ENCODE measurements at places on chromosomes 12 and 14.

GRCh38 chr12:7656121-7656520 is 9.6 kb downstream of the APOBEC1 start:
- no peak for DNase-seq

DNA sequence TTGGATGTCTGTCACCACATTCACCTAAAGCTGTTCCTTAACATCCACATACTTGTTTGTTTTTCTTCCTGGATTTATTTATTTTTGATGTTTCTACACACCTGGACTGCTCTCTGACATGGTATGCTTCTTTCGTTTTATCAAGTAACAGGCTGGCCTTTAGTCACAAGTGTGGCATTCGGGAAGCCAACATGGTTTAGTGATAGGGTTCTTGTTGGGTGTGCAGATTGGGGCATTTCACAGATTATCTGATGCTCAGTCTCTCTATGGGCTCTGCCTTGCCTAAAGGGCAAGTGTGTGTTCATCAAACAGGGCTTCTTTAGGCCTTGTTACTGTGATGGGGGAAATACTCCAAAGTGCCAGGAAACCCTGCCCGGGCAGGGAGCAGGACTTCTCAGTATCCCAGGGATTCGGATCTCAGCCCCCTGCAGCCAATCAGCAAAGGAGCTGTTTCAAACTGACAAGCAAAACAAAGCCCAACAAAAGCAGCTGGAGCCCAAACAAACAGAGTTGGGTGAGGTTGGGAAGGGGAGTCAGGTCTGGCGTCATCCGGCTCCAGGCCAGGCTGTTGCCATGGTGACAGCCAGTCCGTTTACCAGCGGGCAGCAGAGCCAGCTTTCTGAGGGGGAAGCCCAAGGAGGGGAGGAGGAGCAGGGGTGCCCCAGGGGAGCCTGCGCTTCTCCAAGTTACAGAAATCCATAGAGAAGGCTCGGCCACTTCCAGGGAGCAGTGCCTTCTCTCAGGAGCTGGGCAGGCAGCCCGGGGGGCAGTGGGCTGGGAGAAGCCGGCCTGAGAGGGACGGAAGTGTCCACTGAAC is 31.9 kb downstream of the FOS start:
- DNase-seq: peak; percentile 88

- no peak for DNase-seq
Measured at GRCh38 chr12:6936636-6937480, 6.8 kb upstream of the RNU7-1 start.

DNA sequence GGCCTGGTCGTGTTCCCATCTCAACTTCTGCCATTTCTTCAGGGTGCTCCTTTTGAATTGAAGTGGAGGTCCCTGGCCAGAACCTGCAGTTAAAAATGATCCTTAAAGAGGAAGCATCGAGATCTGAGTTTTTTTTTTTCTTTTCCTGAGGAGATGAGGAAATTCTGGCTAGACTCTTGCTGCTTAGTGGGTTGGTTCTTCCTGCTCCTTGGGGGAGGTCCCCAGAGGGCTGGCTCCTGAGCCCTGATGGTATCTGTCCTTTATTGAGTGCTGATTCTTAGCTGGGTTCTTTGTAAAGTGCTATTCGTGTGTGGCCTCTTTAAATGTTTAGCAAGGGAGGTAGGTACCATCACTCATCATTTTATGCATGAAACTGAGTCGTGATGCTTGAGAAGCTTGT is 11.7 kb downstream of the PELI2 start:
- DNase-seq: peak; percentile 27

- no peak for DNase-seq
Measured at GRCh38 chr12:3366451-3367110, 124.4 kb upstream of the PRMT8 start.

GRCh38 chr14:51014086-51014485 is 69.8 kb upstream of the PYGL start:
- peak; percentile 46 for DNase-seq

GRCh38 chr12:29710104-29710503 is 73.6 kb downstream of the TMTC1 start:
- DNase-seq: no peak

DNA sequence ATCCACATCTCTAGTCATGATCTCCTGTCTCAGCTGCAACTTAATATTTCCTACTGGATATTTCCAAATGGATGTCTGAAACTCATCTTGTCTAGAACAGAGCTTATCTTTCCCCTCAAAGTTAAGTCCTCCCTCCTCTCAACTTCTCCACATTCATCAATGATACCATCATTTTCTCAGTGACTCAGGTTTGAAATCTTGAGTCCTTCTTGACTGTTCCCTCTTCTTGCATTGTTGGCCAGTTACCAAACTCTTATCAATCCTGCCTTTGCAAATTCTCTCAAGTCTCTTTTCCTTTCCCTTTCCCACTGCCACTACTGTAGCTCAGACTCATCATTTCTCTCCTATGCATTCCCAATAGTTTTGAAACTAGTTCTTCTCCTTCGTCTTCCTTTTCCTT is 14.3 kb upstream of the CHURC1 start:
- no peak for DNase-seq

DNA sequence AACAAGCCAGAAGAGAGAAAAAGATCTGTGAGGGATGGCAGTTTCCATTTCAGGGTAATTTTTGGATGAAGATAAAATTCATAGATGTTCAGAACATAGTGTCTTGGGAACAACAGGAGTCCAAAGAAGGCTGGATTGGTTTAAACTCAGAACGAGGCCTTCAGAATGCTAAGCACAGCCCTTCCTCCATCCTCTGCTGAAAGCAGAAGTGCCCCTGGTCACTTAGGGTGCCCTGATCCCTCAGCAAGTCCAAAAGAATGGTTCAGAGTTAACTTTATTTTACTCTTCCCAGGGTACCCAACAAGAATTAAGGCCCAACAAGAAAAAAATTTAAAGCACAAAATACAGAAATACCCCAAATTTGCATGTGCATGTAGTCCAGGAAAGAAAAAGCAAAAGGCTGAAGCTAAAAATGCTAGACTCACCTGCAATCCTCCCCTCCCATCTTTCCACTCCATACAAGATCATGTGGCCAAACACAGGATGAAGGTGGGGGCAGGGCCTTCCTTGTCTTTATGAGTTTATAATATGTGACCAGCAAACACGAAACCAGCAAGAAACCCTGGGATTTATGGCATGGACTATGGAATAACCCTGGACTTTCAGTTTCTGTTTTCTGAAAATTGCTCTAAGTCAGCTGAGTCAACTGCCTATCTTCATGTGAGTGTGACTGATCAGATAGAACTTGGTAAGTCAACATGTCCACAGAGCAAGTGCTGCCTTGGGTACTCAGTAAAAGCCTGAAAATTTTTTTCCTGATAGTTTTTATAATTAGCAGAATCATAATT is 21.2 kb downstream of the MAX start:
- no peak for DNase-seq

GRCh38 chr14:61588419-61588901 is 106.9 kb upstream of the HIF1A start:
- peak; percentile 59 for DNase-seq

- DNase-seq: no peak
Measured at GRCh38 chr12:114045349-114045748, 79.2 kb upstream of the RBM19 start.

- no peak for DNase-seq
Measured at GRCh38 chr12:60138526-60138925, 542.7 kb downstream of the SLC16A7 start.

DNA sequence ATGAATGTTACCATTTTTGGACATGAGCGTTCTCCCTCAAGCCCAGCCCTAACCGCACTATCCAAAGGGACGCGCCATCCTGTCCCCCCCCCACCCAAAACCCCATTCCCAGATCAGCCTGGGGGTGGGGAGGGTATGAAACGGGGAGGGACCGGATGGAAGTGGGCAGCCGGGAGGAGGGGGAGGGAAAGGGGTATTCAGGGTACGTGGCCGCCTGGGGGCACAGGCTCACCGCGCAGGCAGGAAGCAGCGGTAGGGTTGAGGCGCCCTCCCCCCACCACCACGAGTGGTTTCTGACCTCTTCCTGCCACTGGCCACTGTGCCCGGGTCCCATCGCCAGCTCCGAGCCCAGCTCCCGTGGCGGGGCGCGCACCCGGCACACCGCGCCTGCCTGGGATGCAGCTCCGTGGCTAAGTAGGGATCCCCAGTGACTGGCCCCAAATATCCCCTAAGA is 1.4 kb downstream of the ACTN1 start:
- peak; percentile 99 for DNase-seq

DNA sequence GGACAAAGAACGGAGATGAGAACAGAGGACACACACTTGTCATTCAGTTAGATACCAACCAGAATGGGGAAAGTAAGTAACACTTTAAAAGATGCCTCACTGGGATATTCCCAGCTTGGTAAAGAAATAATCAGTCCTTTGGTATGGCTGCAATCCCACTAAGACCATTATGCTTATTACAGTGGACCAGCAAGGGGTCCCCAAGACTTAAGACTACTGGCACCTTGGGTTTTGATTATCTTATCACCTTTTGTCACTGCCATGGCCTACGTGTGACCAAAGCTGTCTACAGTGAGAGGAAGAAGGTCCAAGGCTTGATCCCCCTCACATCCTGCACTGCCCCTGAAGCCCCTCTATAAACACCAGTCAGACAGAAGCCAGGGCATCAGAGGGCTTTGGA is 65.8 kb downstream of the TRAFD1 start:
- DNase-seq: no peak

DNA sequence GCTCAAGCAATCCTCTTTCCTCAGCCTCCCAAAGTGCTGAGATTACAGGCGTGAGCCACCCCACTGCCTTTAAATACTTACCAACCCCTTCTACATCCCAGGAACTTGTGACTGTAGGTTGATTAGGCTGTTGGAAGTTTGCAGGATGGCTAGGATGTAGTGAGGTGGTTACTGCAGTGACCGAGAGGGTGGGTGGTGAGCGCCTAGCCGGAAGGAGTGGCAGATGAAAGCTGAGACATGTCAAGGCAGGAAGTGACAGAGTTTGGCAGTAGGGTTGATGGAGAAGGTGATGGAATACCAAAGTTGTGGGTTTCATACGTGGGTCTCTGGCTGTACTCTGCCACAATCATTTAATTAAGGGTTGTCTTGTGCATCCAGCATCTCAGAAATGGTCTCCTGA is 13.5 kb downstream of the B4GALNT3 start:
- no peak for DNase-seq

DNA sequence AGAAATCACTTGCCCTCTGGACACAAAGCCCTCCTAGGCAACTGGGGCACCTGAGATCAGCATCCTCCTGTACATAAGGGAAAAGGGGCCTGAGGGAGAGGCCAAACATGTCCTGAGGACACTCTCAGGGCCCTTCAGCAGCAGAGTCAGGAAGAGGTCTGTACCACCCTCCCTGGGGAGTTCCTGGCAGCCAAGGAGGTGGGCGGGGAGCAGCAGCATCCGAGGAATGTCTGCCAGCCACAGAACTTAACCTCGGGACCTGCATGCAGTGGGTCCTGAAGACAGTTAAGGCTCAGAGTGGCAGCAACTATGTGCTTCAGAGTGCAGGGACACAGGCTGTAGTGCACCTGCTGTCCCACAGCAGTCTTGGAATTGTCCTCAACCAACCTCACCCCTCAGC is 62.1 kb downstream of the SPTB start:
- DNase-seq: peak; percentile 47

DNA sequence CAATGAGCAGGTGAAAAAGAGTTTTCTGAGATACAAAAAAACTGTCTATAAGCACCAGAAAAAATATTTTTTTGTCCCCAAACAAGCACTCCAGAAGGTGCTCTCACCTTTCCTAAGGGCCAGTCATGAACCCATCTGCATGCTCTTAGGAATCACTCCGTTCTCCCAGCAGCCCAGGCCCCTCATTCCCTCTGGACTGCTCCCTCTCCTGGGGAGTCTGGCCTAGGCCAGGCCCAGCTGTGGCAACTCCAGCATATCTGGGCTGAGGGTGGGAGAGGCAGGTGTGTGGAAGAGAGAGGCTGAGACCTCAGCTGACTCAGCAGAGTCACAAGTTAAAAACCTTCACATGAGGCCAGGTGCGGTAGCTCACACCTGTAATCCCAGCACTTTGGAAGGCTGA is 54.6 kb downstream of the TRAFD1 start:
- DNase-seq: no peak

DNA sequence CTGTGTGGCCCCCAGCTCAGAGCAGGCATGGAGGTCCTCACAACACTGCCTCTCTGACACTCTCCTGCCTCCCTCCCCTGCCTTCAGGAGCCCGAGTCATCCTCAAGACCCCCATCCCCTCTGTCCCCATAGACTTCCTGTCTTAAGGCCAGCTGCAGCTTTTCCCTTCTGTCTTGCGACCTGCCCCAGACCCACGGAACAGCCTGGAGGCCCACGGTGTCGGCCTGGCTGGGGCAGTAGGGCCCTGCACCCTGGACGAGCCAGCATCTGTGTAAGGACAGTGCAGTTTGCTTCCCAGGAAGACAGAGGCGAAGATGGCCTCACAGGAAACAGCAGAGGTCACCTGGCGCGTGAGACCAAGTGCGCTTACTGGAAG is 9.7 kb downstream of the TEDC1 start:
- DNase-seq: no peak

- DNase-seq: peak; percentile 86
Measured at GRCh38 chr12:96136161-96136560, 58.0 kb upstream of the ELK3 start.

DNA sequence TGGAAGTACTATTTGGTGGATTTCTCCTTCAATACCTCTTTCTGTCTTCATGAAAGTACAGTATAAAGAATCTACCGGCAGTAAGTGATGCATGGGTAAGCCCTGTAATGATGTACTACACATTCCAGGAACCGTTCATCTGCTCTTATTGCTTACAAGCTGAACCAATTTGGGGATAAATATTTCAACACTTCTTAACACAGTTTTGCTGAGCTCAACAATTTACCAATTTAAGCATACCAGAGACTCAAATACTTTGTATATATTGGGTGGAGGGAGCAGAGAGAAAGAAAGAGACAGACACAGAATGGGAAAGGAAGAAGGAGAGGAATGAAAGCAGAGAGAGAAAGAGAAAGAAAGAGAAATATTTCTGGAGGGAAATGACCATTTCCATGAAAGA is 821.1 kb upstream of the FLRT2 start:
- DNase-seq: peak; percentile 14

DNA sequence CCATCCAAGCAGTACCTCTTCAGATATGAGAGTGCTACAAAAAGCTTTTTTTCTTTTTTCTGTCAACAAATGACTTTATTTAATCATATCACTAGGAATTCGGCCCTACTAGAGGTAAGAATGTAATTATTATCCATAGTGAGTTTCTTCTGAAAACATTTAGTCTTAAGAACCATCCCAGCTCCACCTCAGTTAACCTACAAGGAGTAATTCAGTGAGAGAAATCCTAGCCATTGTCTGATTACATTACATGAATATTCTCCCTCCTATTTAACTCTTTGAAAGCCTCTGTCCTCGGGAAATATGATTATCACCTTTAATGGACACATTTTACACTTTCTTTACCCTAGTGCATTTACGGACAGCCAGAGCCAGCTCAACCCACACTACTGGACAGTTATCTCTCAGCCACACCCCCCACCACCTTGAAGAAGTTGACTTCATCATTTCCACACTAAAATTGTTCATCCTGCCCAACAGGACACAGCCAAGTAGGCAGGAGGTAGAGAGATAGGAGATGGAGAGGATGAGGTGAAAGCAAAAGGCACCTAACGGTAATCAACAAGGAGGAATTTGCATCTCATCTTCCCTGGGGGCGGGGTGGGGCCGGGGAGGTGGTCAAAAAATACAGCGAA is 1.3 kb downstream of the PPFIA2 start:
- DNase-seq: no peak

Data from fibroblast of skin of scalp (primary cell).